ENCODE measurements at places on chromosomes 2 and 18.
A peak's percentile ranks its signal among the peaks of the same experiment; 100 is the strongest.

GRCh38 chr18:62201870-62202269, 14.8 kb downstream of the RELCH start:
- DNase-seq: peak; percentile 31

DNA sequence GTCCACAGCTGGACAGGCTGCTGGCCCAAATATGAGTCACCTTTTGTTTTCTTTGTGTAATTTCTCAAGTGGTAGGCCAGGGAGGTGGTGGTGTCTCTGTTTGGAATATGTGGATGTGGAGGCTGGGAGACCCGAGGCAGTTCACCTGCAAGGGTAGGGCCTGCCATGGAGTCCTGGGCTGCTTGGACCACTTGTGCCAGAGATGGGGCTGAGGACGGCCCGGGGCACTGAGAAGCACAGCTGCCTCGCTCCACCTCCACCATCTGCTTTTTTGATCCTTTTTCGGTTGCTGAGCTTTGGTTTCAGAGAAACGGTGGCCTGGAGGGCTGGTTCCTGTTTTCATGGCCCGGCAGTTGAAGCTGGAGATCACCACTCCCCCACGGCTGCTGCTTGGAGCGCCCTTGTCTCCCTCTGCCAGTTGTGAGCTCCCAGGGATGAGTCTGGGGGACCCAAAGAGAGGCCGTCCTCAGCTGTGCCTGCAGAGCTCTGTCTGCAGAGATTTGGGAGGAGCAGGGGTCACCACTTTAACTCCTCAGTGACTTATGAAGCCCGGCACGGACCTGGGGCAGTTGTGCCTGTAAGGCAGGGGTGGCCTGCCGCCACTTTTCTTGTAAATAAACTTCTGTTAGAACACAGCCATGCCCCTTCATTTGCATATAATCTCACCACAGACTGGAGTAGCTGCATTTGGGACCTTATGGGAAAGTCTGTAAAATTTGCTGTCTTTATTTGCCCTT, 67.6 kb upstream of the MCFD2 start:
- DNase-seq: no peak

- DNase-seq: no peak
Measured at GRCh38 chr2:209519906-209520305, 96.1 kb downstream of the MAP2 start.

DNA sequence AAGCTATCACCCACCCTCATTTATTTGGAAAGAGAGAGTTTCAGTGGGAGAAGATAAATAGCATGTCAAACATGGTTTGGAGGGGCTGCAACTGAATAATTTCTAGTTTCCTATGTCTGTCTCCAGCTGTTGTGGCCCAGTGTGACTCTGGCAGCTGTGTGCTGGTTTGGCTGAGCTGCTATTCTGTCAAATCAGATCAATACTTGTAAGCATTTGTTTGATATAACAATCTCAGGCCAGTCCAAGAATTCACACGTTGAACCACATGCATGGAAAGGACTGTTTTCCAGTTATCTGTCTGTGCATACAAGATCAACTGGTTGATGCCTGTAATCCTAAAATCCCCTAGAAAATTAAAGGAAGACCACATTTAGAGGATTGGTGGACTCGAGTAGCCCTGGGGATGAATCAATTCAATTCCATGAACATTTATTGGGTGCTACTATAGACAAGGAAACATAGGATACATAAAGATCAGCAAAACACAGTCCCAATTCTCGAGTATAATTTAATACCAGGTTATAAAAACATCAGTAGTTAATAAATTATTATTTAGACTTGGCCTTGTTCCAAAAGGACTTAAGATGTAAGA, 209.0 kb upstream of the PARD3B start:
- no peak for DNase-seq

GRCh38 chr2:228801451-228801850, 469.6 kb downstream of the PID1 start:
- no peak for DNase-seq

- DNase-seq: no peak
Measured at GRCh38 chr2:214135966-214136365, 274.9 kb upstream of the VWC2L start.

DNA sequence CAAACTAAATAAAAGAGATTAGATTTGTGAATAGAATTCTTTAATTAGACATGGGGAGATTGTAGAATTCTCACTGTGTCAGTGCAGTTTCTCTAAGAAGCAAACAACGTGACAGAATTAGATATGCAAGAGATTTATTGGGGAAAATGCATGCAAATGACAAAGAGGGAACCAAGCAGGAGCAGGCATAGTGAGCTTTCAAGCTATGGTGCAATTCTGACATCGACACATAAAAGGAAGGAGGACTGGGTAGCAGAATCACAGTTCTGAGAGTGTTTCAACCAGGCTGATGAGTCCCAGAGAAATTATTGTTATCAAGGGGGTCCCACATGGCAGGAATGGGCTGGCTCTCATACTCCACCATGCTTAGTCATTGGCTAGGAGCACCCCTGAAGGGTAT, 338.4 kb downstream of the FIGN start:
- DNase-seq: no peak

DNA sequence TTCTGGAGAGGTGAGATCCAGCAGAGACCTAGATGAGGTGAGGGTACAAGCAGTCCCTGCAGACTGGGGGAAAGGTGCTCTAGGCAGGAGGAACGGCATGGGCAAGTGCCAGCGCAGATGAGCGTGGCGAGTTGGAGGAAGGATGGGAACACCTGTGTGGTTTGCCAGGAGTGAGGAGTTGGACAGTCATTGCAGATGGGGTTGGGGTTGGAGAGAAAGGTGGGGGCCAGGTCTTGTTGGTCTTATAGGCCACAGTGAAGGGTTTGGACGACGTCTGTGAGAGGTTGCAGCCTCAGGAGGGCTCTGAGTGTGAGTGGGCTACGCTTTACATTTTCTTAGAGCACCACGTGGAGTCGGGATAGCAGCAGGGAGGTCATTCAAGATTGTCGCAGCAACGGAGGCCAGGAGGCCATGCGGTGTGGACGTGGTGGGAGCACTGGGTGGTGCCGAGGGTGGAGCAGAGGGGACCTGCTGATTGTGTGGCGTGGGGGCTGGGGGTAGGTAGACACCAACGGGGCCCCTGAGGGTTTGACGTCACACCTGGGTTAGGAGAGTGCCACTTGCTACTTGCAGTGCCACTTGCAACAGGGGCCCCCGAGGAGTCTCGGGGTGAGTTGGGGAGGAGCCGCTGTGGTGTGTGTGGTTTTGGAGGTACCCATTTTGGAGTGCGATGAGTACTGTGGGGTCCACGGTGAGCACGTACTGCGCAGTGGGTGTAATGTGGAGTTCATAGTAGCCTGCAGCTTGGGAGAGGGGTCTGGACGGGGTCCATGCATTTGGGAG, 66.2 kb downstream of the LPIN1 start:
- no peak for DNase-seq

DNA sequence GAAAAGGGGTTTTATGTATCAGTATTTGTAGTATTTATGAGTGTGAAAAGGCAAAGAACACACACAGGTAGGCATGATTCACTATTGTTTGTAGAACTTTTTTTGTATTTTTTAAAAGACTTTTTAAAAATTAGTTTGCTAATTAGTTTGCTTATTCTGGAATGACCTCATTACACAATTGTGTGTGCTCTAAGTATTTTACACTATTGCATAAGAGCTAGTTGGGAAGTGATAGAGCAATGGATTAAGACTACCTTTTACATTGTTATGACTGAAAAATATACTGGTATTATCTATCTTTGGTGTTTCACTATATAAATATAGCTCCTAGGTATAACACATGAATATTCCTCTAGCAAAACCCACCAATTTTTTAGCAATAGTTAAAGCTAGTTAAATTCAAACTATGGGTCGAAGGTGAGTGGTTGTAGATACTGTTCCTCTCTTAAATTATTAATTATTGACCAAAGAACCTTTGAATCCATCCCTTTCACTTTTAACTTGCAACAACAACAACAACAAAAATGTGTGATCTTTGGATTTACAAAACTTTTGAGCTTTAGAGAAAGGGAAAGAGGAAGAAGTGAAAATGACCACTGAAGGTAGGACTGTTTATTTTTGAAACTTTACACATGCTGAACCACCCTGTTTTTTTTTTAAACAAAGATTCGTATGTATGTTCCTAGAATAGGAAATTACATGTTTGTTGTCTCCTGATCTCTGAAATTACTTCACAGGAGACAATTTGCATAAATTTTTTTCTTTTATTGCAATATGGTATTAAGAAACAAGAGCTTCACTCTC, 18.7 kb downstream of the ITPRID2 start:
- DNase-seq: no peak

DNA sequence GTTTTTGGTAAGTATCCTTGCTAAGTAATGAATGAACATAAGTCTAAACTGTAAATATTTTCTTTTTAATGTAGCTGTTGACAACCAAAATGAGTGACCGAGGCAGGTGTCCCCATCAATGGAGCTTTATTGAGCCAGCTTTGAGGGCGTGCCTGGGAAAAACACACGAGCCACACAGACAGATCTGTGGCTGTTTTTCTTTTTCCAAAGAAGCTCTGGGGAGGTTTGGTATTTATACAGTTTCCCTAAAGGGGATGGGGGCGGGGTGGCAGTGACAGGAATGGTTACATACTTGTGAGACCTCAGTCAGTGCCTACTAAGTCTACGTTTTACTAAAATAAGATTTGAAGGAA, 11.2 kb downstream of the DBI start:
- no peak for DNase-seq

DNA sequence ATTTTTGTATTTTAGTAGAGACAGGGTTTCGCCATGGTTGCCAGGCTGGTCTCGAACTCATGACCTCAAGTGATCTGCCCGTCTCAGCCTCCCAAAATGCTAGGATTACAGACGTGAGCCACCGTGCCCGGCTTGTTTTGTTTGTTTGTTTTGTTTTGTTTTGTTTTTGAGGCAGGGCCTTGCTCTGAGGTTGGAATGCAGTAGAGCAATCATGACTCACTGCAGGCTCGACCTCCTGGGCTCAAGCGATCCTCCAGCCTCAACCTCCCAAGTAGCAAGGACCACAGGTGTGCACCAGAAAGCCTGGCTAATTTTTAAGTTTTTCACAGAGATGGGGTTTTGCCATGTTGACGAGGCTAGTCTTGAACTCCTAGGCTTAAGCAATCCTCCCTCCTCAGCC, 8.9 kb upstream of the CNNM4 start:
- DNase-seq: no peak

DNA sequence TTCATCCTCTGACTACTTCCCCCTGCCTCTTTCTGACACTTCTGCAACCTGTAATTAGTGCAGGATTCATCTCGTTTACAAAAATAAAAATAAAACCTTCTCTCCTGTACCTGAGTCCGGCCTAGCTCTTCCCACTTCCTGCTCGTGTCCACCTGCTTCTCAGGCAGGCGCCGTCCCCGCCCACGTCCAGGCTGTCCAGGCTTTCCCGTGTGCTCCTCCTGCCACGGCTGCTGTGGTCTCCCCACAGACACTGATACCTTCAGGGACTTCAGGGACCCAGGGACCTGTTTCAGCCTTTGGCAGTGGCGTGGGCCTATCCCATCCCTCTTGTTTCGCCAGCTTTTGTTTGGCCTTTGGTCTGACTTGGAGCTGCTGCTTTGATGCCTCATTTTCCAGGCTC, 272.5 kb downstream of the PHLPP1 start:
- no peak for DNase-seq

Measured in lung (tissue), 17 donors.